ENCODE measurements at places on chromosomes 12 and 14.
A peak's percentile ranks its signal among the peaks of the same experiment; 100 is the strongest.

DNA sequence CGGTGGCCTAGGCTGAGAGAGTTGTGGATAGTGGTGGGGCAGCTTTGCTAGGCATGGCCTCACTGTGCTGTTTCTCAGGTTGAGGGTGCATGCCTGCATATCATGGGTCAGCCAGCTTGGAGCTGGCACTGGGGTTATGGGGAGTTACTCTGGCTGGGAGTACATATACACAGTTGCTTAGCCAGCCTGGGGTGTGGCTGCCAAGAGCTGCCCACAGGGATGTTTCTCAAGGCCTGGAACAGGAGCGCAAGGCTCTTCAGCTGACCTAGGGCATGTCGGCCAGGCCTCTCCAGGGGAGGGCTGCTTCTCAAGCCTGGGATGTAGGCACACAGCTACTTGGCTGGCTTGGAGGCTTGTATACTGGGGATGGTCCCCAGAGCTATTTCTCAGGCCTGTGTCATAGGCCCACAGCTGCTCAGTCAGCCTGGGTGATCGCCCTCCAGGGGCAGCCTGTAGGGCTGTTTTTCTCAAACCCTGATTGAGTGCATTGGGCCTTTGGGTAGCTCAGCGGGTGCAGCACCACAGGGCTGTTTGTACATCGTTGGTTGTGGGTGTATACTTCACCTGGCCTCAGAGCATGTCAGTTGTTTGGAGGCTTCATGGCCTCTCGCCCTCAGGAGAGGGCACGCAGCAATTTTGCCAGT lies 114.9 kb downstream of the METTL25 start:
- no peak for DNase-seq

DNA sequence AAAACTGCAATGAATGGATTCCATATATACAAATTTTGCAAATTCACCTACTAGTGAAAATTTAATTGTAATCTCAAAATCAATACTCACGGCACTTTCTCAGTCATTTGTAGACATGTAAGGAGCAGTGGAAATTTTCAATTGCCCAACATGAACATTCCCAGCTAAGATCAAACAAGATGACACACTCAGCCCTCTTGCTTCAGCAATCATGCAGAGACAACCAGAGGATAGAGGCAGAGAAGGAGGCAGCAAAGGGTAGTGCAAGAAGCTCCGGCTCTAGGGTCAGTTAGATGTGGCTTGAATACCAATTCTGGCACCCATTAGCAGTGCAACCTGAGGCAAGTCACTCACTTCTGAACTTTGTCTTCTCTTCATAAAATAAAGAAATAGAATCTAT lies 91.5 kb upstream of the SLC35F4 start:
- peak; percentile 3 for DNase-seq

- DNase-seq = peak; percentile 62
Measured at GRCh38 chr12:51392556-51393237, 1.5 kb upstream of the GALNT6 start.

DNA sequence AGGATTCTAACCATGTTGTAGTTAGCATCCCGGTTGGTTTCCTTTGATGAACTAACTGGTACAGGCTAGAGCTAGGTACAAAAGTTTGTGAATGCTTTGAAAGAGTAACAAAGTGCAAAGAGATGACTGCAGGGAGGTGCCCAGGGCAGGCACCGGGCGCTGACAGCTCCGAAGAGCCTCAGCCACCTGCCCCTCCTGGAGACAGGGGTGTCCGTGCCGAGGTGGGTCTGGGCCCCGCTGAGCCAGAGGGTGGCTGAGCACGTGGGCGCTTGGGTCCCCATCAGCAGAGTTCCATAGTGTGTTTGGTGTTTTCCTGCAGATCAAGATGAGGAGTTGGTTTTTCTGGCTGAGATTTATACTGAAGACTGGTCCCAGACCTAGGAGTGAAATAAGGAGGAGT lies 19.9 kb downstream of the PRKAB1 start:
- no peak for DNase-seq

DNA sequence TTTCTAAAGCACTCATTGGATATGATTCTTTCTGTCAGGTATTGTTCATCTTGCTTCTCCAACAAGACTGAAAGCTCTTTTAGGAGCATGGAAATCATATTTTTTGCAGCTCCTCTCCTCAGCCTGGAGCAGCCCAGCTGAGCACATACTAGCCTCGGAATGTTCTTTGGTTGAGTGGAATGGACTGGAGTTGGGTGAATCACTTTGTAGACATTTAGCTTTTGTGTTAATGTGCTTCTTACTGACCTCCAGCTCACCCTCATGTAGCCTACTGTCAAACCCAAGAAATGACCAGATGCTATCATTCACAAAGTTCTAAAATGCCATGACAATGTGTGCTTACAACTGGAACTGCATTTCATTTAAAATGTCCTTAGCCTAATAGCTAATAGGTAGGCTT lies 161.1 kb downstream of the NUAK1 start:
- peak; percentile 91 for DNase-seq

DNA sequence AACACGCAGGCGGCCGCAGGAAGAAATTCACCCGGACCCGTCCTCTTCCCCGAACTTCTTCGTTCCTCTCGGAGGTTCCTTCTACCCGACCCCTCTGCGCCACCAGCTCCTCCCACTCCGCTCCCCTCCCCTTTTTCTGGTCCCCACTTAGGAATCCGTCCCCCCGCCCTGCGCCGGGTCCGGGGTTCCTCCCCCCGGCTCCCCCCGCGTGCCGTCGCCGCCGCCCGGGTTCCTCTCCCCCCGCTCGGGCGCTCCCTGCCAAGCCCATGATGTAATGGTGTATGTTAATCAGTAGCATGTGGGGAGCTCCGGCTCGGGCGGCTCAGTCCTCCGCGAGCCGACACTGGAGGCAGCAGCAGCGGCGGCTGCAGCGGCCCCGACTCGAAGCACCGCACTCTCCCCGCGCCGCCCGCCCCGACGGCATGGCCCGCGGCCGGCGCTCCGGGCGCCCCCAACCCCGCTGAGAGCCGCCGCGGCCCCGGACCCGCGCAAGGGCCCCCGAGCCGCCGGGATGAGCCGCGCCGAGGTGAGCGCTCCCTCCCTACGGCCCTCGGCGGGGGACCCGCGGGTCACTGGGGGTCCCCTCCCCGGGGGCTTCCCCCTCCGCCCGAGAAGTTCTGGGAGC lies 1.0 kb upstream of the SAMD4A start:
- DNase-seq = peak; percentile 96

DNA sequence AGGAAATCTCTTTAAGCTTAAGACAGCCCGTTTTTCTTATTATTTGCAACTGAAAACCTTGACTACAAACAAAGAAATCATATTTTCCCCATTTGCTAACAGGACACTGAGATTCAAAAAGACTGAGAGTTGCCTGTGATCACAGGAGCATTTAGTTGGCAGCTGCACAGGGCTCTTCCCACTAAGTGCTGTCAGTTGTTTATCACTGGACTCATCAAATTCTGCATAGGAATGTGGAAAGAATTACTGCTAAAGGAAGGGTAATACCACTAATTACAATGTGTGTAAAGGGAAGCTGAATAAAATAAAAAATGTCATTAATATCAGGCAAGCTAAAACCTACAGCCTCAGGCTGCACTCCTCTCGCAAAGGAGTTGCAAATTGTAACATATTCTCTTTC lies 226.4 kb downstream of the NELL2 start:
- DNase-seq = no peak

- DNase-seq = no peak
Measured at GRCh38 chr12:111488271-111488670, 82.5 kb downstream of the SH2B3 start.

DNA sequence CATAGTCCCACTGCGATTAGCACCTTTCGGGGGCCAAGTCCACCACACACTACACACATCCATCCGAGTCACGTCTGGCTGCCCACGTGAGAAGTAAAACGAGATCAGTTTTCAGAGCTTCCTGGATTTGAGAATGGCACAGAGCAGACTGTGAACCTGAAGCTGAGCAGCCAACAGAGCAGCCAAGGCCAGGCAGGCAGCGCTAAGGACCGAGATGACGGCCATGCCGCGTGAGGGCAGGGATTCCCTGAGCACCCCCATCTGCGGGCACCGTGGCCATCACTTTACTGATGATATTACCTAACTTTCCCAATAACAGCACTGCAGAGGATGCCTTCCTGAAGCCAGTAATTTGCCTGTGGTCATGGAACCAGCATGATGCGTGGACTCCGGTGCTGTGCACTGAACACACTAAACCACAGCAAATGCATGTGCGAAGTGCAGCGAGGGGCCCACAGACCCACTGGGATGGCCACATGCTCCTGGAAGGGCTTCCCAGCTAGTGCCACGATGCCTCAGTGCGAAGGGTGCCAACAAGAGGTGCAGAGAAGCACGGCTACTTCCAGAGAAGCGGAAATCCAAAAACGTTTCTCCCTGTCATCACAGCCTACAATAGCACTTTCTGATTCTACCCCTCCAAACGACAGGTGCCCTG lies 56.0 kb downstream of the RNF34 start:
- DNase-seq = no peak

DNA sequence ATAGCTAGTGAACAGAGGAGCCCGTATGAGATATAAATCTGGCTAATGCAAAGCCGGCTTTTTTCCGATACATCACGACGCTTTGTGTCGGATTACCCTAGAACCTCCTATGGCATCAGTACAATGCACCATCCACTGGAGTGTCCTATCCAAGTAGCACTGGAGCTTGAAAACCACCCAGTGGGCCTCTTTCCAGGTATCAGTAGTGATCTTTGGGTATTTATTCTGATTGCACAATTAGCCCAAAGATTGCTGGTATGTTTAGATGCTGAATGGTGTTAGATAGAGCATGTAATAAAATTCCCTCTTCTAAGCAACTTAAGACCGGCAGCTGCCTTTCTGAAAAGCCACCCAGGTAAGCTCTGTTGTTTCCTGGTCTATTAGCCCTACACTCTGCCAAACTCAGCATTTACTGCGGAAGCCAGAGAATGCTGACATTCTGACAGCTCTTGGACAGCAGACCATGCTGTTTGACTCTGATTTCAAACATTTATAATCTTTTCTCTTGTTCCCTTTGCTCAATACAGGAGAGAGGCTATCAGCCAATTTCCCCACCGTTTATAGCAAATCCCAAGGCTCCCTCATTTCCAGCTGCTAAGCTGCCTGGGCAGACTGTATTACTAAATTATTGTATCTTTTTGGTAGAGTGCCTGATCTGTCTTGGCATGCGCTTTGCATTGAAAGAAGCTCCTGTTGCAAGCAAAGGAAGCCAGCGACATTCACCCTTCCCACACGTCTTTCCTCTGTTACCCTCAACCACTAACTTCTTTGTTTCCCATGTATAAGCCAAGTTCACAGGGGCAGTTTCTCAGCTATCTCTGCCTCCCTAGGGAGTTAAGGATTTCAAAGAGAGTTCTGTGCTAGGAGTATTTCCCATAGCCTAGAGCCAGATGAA lies 388.3 kb upstream of the GARIN6 start:
- no peak for DNase-seq

Measured in fibroblast of skin of right biceps (primary cell).